ENCODE measurements at places on chromosomes 3 and 15.

- no peak overlapping the region for H3K27ac ChIP-seq
- H3K4me1 ChIP-seq, result no peaks in the 10 kb centered on the region
- no peak overlapping the region for H3K4me3 ChIP-seq
- DNase-seq, result no peak
- no peaks in the 10 kb centered on the region for H3K27me3 ChIP-seq
Measured at GRCh38 chr3:149203758-149204157, 17.9 kb downstream of the CP start.

DNA sequence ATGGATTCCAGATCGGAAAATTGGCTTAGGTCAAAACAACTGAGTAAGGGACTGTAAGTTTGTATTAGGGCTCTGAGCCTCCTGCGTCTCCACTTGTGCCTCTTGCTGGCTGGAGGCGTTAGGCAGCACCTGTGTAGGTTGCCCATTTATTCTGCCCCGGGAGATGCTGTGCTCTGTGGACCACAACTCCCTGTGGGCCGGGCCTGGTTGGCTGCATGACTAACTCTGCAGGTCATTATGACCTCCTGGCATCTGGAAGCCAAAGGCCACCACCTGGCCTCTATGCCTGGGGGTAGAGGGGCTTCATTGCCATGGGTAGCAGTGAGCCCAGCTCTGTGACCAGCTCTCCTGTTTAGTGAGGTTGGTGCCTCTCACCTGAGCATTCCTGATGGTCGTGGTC lies 36.0 kb upstream of the BDH1 start:
- DNase-seq, result no peak
- H3K4me1 ChIP-seq, result peaks cover 8% of the 10 kb centered on the region
- no peaks in the 10 kb centered on the region for H3K27me3 ChIP-seq
- no peak overlapping the region for H3K4me3 ChIP-seq
- H3K27ac ChIP-seq, result peak overlapping the region; percentile 45

- no peak for DNase-seq
- H3K4me1 ChIP-seq, result no peaks in the 10 kb centered on the region
- no peak overlapping the region for H3K4me3 ChIP-seq
- H3K36me3 ChIP-seq, result no peaks in the 10 kb centered on the region
- no peak overlapping the region for H3K27ac ChIP-seq
Measured at GRCh38 chr15:78244101-78244500, 9.7 kb upstream of the ACSBG1 start.

- DNase-seq, result no peak
- no peak overlapping the region for H3K27ac ChIP-seq
- H3K4me1 ChIP-seq, result peaks cover 23% of the 10 kb centered on the region
- H3K36me3 ChIP-seq, result no peaks in the 10 kb centered on the region
- peak overlapping the region; percentile 53 for H3K4me3 ChIP-seq
- no peaks in the 10 kb centered on the region for H3K27me3 ChIP-seq
Measured at GRCh38 chr3:69012100-69012799, 1.2 kb downstream of the EOGT start.

- no peaks in the 10 kb centered on the region for H3K27me3 ChIP-seq
- H3K4me3 ChIP-seq, result no peak overlapping the region
- no peak for DNase-seq
- H3K36me3 ChIP-seq, result no peaks in the 10 kb centered on the region
Measured at GRCh38 chr3:46848271-46849044, 14.8 kb downstream of the MYL3 start.

GRCh38 chr3:162122405-162122804 lies 625.8 kb downstream of the OTOL1 start:
- DNase-seq, result no peak
- no peak overlapping the region for H3K27ac ChIP-seq
- no peak overlapping the region for H3K4me3 ChIP-seq

- H3K36me3 ChIP-seq, result no peaks in the 10 kb centered on the region
- H3K4me3 ChIP-seq, result no peak overlapping the region
- no peaks in the 10 kb centered on the region for H3K4me1 ChIP-seq
- no peak for DNase-seq
Measured at GRCh38 chr15:89492934-89493631, 3.3 kb downstream of the RHCG start.

DNA sequence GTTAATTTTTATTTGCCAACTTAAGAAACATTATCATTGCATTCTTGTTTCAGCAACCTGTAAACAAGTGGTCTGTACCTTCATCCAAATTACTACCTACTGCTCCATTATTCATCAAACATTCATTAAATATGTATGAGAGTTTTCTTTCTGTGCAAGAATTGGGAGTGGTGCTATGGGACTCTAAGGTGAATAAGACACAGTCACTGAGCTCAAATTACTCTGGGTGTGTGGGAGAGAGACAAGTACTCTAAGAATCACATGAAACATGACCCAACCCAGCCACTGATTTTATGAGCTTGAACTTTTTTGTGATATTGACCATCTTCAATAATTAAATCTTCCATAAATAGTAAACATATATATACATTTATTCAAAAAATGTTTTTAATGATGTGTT lies 227.2 kb upstream of the TP63 start:
- no peaks in the 10 kb centered on the region for H3K27me3 ChIP-seq
- H3K36me3 ChIP-seq, result no peaks in the 10 kb centered on the region
- H3K4me1 ChIP-seq, result no peaks in the 10 kb centered on the region
- no peak overlapping the region for H3K27ac ChIP-seq
- no peak for DNase-seq

DNA sequence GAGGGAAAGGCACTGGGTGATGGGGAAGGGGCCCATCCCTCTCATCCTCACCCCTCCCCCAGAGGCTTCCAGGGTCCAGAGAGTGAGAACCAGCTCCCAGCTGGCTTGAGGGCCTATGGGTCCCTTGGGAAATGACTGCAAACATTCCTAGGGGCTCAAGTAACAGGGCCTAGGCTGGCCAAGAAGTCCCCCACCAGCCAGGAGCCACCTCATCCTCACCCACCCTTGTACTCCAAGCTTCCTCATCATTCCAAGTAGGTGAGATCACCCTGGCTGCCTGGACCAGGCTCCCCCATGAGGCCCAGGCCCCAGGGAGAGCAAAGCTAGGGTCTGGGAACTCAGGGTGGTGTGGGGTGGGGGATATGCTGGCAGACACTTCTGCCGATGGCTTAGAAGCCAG lies 14.8 kb downstream of the LOXL1 start:
- DNase-seq, result no peak
- H3K4me1 ChIP-seq, result peaks cover 20% of the 10 kb centered on the region
- H3K36me3 ChIP-seq, result no peaks in the 10 kb centered on the region
- no peak overlapping the region for H3K4me3 ChIP-seq

GRCh38 chr3:186917512-186918312 lies 12.6 kb upstream of the ST6GAL1 start:
- no peak overlapping the region for H3K27ac ChIP-seq
- H3K27me3 ChIP-seq, result no peaks in the 10 kb centered on the region
- H3K4me1 ChIP-seq, result peaks cover 24% of the 10 kb centered on the region
- H3K36me3 ChIP-seq, result no peaks in the 10 kb centered on the region

DNA sequence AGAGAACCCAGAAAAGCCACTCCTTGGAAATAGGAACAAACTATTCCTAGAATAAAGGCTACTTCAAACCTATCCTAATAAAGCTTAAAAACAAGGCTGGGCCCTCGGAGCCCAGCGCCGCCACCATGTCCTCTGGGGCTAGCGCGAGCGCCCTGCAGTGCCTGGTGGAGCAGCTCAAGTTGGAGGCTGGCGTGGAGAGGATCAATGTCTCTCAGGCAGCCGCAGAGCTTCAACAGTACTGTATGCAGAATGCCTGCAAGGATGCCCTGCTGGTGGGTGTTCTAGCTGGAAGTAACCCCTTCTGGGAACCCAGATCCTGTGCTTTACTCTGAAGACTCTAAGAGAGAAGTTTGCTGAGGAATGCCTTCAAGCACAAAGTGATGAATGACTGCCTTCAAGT lies 63.2 kb downstream of the ADAM10 start:
- H3K4me3 ChIP-seq, result no peak overlapping the region
- no peaks in the 10 kb centered on the region for H3K36me3 ChIP-seq
- H3K27ac ChIP-seq, result no peak overlapping the region
- H3K27me3 ChIP-seq, result no peaks in the 10 kb centered on the region
- peaks cover 14% of the 10 kb centered on the region for H3K4me1 ChIP-seq

- H3K27ac ChIP-seq, result no peak overlapping the region
- H3K27me3 ChIP-seq, result no peaks in the 10 kb centered on the region
- no peak overlapping the region for H3K4me3 ChIP-seq
- no peaks in the 10 kb centered on the region for H3K4me1 ChIP-seq
Measured at GRCh38 chr3:169914321-169914720, 2.9 kb downstream of the SAMD7 start.

DNA sequence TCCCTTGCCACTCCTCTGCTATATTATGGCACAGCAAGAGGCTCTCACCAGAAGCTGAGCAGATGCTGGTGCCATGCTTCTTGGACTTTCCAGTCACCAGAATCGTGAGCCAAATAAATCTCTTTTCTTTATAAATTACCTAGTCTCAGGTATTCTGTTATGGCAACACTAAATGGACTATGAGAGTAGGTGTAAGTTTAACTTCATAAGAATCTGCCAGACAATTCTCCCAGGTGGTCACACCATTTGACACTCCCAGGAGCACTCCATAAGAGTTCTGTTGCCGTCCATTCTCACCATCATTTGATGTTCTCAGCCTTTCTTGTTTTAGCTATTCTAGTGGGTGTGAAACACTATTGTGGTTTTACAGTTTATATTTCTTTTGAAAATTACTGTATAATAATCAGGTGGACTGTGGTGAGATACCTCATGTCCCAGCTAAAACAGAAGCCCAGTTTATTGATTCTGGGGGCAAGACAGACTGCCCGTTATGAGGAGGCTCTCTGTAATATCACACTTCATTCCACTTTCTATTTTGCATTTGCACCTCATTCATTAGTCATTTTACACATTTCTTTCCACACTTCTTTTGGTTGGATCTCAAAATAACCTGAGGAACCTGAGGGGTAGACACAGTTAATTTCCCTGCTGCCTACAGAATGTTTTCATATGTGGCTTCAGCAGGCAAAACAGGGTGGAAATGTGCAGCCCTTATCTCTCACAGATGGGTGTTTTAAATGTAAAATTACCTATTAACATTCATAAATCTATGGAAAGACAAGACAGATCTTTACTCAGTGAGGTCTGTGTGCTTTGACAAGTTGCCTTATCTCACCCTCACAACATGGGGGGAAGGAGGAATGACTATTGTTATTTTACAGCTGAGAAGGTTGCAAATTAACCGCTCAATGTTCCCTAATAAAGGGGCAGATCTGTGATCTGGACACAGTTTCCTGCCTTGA lies 42.1 kb downstream of the CDCP1 start:
- H3K27me3 ChIP-seq, result peaks cover 7% of the 10 kb centered on the region
- no peak overlapping the region for H3K4me3 ChIP-seq
- no peak for DNase-seq
- peaks cover 52% of the 10 kb centered on the region for H3K4me1 ChIP-seq

GRCh38 chr3:70281663-70282062 lies 30.8 kb downstream of the MDFIC2 start:
- H3K4me1 ChIP-seq, result no peaks in the 10 kb centered on the region
- H3K4me3 ChIP-seq, result no peak overlapping the region
- no peaks in the 10 kb centered on the region for H3K27me3 ChIP-seq
- no peak for DNase-seq

GRCh38 chr15:98446083-98446482 lies 202.3 kb upstream of the IGF1R start:
- no peak for DNase-seq
- H3K27me3 ChIP-seq, result no peaks in the 10 kb centered on the region
- no peak overlapping the region for H3K27ac ChIP-seq
- no peak overlapping the region for H3K4me3 ChIP-seq
